GM23248 (cell line): ENCODE measurements at places on chromosomes 1 and 21. TPM values are rescaled to one million over a fixed set of nuclear protein-coding genes. Genes with fewer than 3 reads are reported as not detected.

- no peak for DNase-seq
Measured at GRCh38 chr1:32969566-32969965, 5.0 kb upstream of the RNF19B start.

DNA sequence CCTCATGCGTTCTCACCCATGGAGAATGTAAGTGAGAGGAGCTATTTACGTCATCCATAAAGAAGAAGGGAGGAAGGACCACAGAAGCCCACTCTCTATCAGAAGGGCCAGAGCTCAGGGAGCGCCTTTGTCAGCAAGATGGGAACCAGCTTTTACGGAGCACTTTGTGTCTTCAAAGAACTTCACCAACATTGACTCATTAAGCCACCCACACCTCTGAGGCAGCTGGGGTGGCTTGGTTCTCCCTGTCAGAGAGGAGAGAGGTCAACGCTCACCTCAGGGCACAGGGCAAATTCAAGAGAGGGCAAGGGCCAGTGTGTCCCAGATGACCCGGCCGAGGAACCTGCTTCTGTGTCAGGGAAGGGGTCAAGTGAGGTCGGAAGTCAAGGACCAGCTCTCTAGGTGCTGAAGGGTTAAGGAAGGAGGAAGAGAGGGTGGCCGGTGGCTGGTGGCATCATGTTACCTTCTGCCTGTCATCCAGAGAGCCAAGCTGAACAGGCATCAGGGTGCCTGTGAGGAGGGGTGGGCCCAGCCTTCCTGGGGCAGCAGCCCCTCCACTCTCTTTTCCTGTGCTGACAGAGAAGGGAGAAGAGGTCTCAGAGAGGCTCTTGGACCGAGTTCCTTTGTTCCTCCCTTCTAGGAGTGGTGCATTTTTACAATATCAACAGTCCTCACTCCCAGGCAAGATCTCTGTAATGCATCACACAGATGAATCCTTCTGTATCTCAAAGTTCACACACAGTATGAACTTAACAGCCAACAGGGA lies 109.0 kb downstream of the ETS2 start:
- peak; percentile 44 for DNase-seq

DNA sequence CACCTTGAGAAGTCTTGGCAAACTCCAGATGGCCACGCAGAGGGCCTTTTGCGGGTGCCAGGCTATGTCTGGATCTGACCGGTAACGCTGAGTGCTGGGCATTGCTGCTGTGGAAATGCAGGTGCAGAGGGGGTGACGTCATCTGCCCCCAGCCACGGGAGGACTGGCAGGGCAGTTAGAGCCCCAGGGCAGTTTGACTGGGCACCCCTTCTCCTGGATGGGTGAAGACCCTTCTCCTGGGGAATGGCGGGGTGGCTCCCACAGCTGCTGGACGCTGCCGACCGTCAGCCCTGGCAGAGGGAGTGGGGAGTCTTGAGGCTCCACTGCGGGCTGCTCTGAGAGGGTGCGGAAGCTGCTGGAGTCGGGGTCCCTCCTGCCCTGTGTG lies 12.6 kb upstream of the EDN2 start:
- DNase-seq = no peak

- DNase-seq = no peak
Measured at GRCh38 chr1:14844356-14844755, 245.9 kb downstream of the KAZN start.

DNA sequence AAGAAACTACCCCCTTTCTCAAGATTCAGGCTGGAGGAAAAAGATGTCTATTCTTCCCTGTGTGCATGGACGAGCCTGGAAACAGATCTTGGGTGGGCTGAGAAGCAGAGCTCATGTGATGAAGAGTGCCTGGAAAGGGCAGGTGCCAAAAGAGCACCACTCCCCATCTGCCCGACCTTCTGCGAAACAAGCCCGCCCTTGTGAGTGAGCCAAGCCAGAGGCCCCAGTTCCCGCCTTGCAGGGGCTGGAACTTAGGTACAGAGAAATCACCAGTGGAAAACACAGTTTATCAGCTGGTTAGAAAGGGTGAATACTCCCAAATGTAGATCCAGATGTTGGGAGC lies 26.7 kb upstream of the A3GALT2 start:
- peak; percentile 41 for DNase-seq

DNA sequence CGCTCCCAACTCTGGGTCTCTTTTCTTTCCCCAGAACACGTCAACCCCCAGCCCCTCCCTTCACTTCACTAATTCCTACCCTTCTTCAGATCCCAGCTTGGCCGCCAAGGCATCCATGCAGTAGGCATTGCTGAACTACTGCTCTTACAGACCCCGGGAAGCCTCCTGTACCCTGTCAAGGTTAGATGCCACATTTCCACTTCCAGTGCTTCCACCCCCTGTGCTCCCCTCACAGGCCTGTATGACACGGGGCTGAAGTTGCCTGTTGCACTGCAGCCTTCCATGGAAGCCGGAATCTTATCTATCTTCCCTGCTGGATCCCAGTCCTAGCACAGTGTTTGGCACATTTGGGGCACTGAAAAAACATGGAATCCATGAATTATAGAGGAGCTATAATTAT lies 99.0 kb upstream of the SOD1 start:
- DNase-seq = no peak

DNA sequence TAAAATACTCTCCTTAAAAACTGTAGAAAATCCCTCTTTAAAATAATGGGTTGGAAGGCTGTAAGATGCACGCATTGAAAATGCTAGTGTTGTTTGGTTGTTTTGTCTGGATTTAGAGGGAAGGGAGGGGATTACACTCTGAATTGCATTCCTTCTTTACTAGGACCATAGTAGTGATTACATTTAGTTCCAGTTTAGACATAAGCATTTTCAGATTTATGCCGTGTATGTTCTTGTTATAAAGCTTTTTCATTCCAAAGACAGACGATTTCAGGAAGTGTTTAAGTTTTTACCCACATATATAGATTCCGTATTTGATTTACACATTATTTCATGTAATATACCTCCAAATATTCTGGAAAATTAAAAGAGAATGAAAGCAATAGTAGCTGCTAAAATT lies 538.4 kb downstream of the PTPRC start:
- DNase-seq = no peak

GRCh38 chr1:166915941-166916340 lies 39.9 kb upstream of the TADA1 start:
- DNase-seq = peak; percentile 38

GRCh38 chr1:150164779-150165178 lies 15.1 kb downstream of the PLEKHO1 start:
- DNase-seq = no peak

DNA sequence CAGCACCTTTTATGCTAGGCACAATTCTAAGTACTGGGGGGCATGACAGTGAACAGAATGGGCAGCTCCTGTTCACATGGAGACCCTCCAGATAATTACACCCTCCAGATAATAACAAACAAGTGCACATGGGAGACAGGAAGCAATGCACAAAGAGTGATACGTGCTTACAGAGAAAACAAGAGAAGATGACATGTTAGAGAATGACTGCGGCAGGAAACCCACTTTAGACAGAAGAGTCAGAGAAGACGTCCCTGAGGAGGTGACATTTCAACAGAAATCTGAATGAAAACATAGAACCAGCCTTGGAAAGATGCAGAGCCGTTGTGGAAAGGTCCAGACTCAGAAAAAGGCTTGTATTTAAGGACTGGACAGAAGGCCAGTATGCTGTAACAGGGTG lies 54.7 kb upstream of the ARTN start:
- no peak for DNase-seq

GRCh38 chr1:115753830-115754229 lies 14.7 kb downstream of the CASQ2 start:
- DNase-seq = no peak

DNA sequence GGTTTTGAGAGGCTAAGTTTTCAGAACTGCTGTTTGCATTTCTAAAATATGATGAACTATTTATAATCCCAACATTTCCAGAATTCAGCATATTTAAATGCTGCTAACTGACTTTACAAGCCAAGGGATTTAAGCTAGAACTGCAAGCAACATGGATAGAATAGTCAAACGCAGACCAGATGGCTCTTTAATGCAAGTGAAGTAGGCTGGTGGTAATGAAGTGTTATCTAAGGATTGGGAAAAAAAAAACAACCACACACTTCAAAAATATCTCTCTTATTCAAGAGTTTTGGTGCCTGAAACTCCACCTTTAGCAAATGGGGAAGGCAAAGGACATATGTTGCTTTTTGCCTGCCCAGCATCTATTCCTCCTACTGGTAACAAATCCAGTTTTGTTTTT lies 20.9 kb upstream of the SSX2IP start:
- DNase-seq = no peak

DNA sequence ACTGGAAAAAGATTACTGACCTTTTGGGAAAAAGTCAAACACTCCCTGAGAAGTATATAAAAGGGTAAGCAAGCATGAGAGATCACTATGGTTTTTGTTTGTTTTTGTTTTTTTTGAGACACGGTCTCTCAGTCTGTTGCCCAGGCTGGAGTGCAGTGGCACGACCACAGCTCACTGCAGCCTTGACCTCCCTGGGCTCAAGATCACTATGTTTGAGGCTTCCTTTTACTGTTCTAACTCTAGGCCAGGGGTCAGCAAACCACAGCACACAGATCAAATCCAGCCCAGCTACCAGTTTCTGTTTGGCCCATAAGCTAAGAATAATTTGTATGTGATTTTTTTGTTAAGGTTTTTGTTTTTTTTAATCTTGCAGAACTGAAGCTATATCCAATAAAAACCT lies 25.7 kb downstream of the PSMB4 start:
- no peak for DNase-seq

- DNase-seq = peak; percentile 79
Measured at GRCh38 chr1:192747301-192747700, 61.5 kb upstream of the RGS2 start.

DNA sequence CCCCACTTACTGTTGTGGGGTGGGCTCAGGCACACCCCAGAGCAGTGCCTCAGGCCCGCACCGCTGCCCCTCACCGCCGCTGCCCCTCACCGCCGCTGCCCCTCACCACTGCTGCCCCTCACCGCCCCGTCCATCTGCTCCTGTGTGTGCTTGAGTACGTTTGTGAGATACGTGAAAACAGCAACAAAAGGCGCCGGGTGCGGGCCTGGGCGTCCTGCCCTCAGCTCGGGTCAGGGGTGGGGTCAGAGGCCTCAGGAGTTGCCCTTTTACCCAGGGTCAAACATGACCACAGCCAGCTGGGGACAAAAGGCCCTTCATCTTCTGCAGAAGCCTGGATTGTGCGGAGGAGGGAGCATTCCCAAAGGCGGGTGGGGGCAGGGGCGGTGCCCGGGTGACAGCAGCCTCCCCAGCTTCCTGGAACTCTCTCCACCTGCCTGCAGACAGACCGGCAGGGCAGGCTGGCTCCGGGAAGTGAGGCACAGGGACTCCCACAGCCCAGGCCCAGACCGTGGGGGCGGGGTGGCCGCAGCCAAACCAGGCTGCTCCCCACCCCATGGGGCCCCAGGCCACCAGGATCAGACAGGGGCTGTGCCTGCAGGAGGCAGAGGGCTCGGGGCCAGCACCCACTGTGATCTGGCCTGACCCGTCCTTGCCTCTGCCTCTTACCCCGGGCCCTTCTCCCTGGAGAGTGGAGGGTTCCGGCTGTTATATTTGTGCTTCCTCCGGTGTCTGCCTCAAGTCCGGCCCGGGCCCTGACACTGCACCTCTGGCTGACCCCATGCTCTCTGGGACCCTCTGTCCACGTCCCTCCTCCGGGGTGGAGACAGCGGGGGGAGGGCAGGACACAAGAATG lies 2.3 kb upstream of the VWA1 start:
- DNase-seq = no peak

GRCh38 chr1:154867841-154868605 lies 2.1 kb downstream of the KCNN3 start:
- DNase-seq = no peak

DNA sequence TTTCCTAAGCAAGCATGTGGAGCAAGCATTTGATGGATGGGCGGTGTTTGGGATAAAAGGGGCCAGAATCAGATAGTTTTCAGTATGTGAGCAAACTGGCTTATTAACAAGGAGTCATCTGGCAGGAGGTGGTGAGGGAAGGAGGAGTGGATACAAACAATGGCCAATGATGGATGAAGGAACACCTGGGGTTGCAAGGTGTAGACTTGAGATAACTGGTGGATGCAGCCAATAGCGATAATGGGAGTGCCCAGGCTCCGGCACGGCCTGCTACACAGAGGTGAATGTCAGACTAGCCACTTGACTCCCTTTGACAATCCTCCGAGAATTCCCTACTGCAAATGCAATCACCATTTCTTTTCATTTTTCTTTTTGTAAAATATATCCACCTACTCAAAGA lies 41.7 kb downstream of the C8B start:
- DNase-seq = no peak

GRCh38 chr1:236862615-236863211 lies 67.6 kb downstream of the MTR start:
- peak; percentile 53 for DNase-seq

- DNase-seq = no peak
Measured at GRCh38 chr1:225409051-225409450, 18.8 kb downstream of the LBR start.

- DNase-seq = no peak
Measured at GRCh38 chr1:21759182-21759581, 23.8 kb downstream of the USP48 start.

DNA sequence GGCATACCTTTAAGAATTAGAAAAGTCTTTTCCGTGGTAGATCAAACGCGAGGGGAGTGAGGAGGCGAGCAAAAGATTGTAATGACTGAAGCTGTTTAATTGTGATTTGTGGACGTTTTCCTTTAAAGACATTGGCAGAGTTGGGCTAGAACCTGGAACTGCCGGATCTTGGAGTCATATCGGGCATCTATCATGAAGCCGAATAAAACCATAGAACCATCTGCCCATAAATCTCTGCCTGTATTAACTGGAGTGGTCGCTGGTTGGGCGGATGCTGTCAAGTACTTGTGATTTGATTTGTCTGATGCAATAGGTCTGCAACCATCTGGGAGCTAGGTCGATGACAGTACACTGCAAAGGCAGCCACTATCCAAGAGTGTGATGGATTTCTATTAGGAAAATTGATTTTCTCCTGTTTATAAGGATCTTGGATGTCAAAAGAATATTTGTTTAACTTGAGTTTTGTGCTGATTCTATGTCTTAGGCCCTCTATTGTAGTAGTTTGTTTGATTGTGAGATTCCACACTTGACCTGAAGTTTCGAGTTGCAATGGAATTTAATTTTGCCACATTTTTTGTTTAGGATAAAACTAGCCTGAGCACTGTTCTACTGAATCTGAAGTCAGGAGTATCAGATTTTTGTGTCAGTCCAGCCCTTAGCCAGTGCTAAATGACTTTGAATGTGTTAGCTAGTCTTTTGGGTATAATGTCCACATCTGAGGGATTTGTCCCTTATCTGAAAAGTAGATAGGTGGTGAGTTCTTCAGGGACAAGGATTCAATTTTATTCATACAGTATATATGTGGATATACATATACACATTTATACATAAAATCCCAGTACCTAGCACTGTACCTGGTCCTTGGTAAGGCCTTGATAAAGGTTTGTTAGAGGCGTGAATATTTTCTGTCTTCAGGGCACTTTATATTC lies 1.2 kb downstream of the SARS1 start:
- peak; percentile 89 for DNase-seq

- DNase-seq = peak; percentile 17
Measured at GRCh38 chr1:106675558-106675957, 380.9 kb upstream of the PRMT6 start.

- DNase-seq = no peak
Measured at GRCh38 chr21:43834146-43834905, 30.7 kb upstream of the AGPAT3 start.

The TMEM79 gene
- 0.63 and 1.8 TPM in 2 replicates for total RNA-seq

The OR2T8 gene
- not detected in 2 replicates for total RNA-seq

The RNASEL gene
- total RNA-seq = 7.1 and 10.1 TPM in 2 replicates

The OR2M5 gene
- total RNA-seq = not detected in 2 replicates

The SLC45A3 gene
- total RNA-seq = 1.2 and 1.8 TPM in 2 replicates

The ASTN1 gene
- total RNA-seq = not detected in 2 replicates

The ACTRT2 gene
- not detected in 2 replicates for total RNA-seq

The EXOSC10 gene
- 45.4 and 60.8 TPM in 2 replicates for total RNA-seq
